ENCODE measurements at places on chromosomes 3 and 15.

DNA sequence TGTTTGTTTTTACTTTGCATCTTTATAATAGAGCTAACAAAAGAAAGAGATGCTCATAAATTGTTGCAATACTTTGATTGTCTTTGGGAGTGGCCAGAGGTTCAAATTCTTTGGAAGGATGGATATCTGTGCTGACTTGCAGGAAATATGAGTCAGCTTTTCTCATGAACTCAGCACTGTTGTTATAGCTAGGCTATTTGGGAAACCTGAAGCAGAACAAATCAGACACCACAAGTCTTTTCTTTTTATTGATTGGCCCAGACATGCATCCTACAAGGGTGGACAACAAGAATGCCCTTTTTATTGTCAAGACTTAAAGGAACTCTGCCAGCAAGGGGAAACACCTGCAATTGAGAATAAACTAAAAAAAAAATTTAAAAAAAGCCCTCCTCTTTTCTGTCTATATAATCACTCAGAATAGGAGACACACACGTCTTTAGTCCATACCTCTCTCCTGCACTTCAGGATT is 4.6 kb upstream of the DENND4A start:
- no peak for DNase-seq

DNA sequence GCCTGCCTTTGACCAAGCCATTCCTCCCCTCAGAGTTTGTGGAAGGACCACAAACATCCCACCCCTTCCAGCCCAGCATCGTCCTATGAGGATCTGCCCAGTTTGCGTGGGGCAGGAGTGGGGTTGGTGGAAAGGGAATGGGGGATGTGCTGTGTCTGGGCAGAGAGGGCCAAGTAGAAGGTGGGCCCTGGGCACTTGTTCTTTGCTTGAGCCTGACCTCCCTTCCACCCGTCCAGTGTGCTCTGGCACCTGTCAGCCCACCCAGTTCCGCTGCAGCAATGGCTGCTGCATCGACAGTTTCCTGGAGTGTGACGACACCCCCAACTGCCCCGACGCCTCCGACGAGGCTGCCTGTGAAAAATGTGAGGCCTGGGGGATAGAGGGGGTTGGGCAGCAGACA is 10.3 kb downstream of the SPINT1 start:
- DNase-seq: no peak

DNA sequence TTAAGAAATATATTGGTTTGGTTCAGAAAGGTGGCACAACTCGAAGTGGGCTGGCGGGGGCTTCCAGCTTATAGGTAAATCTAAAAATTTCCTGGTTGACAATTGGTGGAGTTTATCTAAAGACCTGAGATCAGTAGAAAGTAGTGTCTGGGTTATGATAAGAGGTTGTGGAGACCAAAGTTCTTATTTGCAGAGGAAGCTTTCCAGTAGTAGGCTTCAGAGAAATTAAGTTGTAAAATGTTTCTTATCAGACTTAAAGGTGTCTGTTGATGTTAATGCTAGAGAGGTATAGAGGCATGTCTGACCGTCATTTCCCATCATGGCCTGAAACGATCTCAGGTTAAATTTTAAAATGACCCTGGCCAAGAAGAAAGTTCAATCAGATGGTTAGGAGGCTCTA is 565.2 kb upstream of the DPPA4 start:
- no peak for DNase-seq

- DNase-seq: no peak
These were observed 113.0 kb downstream of the TBC1D5 start for GRCh38 chr3:17629400-17629799.

- no peak for DNase-seq
These were observed 64.0 kb upstream of the CDAN1 start for GRCh38 chr15:42800731-42801474.

- DNase-seq: no peak
These were observed 670 bp upstream of the ATP13A3 start for GRCh38 chr3:194487289-194488054.

GRCh38 chr3:62718515-62719320 is 156.5 kb downstream of the CADPS start:
- DNase-seq: no peak

GRCh38 chr3:171458071-171458863 is 1.9 kb downstream of the TNIK start:
- no peak for DNase-seq

GRCh38 chr3:196111939-196112386 is 30.1 kb upstream of the TFRC start:
- DNase-seq: no peak

- DNase-seq: no peak
These were observed 39.6 kb downstream of the FLNB start for GRCh38 chr3:58047826-58048225.

GRCh38 chr3:14602006-14602803 is 49.4 kb upstream of the CCDC174 start:
- no peak for DNase-seq

DNA sequence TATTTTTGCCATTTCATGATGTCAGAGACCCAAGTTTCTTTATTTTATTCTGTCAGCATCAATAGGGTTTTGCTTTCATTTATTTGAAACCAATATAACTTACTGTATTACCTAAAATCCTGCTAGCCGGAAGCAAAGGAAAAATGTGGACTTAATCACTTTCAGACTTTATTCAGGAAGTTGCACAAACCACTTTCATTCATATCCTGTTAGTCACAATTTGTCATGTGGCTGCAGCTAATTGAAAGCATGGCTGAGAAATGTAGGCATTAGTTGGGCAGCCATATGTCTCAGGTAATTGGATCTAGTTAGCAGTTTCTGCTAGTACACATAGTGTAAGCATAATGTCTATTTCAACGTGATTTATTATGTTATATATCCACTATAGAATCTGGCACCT is 462.3 kb upstream of the SGO1 start:
- no peak for DNase-seq

GRCh38 chr15:62896380-62896866 is 146.1 kb upstream of the TPM1 start:
- no peak for DNase-seq

- DNase-seq: no peak
These were observed 35.4 kb downstream of the GOLIM4 start for GRCh38 chr3:168060317-168060716.

GRCh38 chr3:104805042-104805441 is 561.7 kb upstream of the ALCAM start:
- no peak for DNase-seq

- DNase-seq: no peak
These were observed 8.3 kb downstream of the EIF2AK4 start for GRCh38 chr15:39942101-39942752.

- no peak for DNase-seq
These were observed 204.8 kb downstream of the CDIN1 start for GRCh38 chr15:36784098-36784670.

DNA sequence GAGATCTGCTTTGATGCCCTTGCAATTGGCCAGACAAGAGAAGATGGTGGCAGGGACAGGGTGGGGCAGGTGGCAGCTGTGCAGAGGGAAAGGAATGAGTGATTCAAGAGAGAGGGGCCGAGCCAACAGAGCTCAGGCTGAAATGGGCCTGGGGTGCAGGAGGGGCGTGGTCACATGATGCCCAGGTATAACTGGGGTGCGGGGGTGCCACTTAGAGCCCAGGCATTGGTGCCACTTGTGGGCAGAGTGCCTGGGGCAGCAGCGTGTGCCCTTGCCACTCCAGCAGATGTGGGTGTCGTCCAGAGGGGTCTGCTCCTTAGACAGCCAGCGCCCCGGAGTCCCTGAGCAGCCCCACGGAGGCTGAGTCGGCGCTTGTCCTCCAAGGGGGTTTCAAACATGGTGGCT is 88.7 kb downstream of the PLXNA1 start:
- DNase-seq: no peak

DNA sequence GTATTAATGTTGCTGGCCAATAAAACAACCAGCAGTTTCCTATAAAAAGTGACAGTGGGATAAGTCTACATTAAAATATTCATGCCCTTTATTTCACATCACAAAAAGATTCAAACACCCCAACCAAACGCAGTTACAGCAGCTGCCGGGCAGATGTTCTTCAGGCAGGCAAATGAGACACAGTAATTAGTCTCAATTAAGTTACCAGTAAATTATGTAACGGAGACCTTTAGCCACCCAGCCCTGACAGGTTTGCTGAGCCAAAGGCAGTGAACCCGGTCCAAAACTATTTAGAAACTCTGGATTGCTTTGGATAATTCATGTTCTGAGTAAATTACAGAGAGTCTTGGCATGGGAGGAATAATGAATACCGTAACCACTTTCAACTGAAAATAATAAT is 289.2 kb upstream of the LYSMD4 start:
- DNase-seq: no peak

- no peak for DNase-seq
These were observed at the start of gene CFAP44 for GRCh38 chr3:113441051-113441770. CFAP44 (minus strand) TSS chr3:113441493; CDS start chr3:113433664, 7,829 bp downstream.

DNA sequence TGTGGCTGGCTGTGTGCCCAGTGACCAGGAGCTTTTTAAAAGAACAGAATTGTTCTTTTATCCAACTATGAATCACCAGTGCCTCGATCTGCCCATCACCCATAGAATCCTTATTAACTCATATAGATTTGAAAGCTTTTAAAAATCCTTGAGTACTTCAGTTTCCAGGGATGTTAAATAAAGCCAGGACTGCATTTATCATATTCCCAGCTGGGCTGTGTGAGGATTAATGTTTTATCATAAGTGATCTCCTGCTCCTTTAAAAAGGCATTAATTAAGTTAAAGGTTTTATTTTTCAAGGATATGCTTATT is 234.0 kb downstream of the MYRIP start:
- no peak for DNase-seq

DNA sequence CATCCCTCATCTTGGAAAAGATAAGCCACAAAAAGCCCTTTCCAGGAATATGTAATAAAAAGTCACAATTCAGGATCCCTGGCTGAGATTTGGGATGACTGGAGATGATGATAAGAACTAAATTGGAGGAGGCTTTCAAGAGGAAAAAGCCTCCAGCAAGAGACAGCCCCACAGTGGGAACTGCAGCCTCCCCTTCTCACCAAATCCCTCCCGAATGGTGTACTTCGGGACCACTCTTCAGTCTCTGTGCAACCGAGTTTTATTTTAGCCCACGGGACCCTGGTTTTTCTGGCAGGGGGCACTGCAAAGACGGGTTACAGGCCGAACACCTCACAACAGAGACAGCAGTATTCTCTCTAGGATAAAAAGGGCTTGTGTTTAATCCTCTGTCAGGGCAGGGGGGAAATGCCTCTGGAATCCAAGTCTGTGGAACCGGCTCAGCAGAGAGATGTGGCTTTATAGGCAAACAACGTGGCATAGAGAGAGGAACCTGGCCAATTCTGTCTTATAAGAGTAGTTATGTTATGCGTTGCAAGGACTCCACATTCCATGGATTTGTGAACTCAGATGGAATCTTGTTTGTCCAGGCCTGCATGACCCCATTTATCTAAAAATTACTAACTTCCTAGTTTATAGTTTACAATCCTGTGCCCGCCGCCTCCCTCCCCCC is 1.2 kb upstream of the LMCD1 start:
- no peak for DNase-seq

DNA sequence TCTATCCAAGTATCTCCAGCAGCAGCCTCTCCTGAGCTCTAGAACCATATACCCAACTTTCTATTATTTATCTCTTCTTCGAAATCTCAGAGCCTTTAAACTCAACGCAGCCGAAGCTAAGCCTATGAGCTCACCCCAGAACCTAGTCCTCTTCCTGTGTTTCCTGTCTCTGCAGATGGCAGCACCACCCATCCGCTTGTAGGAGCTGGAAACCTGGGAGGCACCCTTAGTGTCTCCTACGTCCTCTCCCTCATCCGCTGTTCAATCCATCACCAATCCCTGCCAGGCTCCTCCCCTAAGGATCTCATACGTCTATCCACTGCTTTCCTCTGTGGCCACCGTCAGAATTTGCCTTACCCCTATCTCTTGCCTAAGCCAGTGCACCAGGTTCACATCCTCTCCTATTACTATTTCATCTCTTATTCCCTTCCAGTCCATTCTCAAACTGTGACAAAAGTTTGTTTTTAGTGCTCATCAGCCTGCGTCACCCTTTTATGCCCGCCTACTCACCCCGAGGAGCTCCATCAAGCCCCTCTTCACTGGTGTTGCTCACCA is 9.6 kb downstream of the VGLL4 start:
- DNase-seq: no peak

DNA sequence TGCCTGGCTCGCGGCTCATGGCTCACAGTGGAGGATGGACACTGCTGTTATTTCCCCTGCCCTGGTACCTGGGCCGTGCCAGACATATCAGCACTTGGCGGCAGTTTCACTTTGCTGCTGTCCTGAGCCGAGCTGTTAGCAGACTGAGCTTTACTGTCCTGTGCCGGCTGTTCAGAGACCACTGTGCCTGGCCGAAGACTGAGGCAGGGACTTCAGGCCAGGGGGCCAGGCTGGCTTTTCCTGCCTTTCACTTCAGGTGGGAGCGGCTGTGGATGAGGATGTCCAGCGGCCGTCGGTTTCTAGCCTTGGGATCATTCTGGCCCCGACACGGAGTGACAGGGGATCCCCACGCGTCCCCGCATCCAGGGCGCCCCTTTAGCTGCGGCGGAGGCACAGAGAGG is 1.1 kb downstream of the ATP10A start:
- DNase-seq: no peak

GRCh38 chr3:168157099-168157700 is 61.5 kb upstream of the GOLIM4 start:
- no peak for DNase-seq

DNA sequence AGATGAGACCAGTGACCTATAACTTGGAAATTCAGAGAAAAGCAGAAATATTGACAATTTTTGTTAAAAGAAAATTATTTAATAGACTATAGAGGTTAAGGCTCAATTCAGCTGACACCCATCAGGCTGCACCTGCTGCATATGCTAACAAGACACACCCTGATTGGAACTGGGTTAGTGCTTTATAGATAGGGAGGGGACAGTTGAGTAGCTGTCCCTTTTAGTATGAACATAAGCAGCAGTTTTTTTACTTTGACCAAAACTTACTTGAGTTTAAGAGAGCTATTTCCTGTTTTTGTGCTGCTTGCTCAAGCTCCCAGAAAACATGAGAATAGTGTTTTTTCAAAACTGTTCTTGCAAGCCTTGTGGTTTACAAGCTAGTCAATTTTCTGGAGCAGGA is 292.6 kb downstream of the LRRC3B start:
- DNase-seq: no peak

- DNase-seq: no peak
These were observed 66.5 kb downstream of the POLR2M start for GRCh38 chr15:57773051-57773450.

GRCh38 chr15:59539799-59540198 is 71.8 kb upstream of the GCNT3 start:
- no peak for DNase-seq

DNA sequence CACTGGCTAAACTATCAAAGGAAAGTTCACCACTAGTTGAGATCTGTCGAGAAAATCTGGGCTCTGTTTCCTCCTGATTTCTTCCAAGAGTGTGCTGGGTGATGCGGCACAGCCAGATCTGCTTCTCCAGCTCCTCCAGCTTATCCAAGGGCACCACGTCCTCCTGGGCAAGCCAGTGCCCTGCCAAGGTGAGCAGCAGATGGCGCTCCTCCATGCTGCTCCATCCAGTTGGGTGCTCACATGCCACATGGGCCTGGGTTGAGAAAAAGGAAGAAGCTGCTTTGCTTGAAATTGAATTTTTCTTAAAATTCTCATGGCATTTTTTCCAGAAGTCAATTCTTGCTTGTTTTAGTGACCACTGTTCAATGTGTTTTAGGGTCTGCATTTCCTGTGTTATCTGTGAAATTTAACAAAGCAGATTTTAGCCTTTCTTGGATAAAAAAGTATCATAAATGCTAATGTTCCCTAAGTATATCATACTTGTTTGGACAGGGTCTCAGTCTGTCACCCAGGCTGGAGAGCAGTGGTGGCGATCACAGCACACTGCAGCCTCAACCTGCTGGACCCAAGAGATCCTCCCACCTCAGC is 47.3 kb downstream of the EIF3J start:
- DNase-seq: peak; percentile 24

Measured in stimulated activated CD8-positive, alpha-beta memory T cell treated with anti-CD3 and anti-CD28 coated beads, Interleukin-4, amount 100 ng/mL, for 4 hours (primary cell).